ENCODE measurements at places on chromosomes 7 and 10.

GRCh38 chr10:42990016-42990720 is 86.7 kb upstream of the RET start:
- DNase-seq: no peak

DNA sequence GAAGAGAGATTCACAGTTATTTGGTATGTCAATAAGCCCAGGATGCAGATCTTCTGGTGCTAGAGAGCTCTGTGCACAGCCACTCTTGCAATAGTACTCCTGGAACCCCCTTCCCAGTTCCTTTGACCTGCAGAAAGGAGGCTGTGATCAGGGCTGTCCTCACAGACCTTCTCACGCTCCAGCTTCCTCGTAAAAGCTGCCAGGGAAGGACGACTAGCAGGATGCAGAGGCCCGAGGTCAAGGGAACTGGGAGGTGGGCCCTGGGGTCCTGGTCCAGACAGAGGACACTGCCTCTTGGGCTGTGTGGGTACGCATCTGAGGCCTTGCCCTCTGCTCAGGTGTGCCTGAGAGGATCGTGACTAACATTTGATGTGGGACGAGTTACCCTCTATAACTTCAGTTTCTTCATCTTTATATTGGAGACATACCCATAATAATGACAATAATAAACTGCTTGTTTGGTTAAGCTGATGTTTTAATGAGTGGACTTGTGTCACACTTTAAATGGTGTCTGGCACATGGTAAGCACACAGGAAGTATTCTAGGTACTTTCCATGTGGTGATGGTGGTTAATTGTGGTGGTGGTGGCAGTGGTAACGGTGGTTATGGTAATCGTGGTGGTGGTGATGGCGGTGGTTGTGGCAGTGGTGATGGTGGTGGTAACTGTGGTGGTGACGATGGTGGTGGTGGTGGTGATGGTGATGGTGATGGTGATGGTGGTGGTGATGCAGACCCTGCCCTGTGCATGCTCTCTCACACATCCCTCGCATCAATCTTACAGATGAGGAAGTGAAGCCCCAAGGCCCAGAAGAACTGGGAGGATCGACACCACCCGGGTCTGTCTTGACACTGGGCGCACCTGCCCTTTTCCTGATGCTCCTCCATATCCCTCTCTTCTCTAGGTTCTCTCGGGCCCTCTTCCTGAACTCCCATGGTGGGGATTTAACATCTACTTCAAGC is 235.2 kb upstream of the GRB10 start:
- DNase-seq: no peak

DNA sequence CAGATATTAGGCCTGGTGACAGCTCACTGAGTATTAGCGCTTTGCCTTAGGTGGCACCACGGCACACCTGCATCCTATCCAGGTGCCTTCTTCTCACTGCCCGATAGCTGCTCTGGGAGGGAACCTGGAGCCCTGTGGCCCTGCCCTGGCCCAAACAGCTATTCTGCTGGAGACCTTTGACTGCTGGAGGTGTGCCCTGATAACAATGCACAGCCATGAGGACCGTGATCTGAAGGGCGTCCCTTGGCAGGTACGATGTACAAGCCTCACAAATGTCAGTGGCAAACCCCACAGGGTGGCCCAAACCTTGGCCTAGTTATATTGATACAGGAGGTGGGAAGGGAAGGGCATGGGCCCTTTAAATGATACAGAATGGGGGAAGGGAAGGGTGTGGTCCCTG is 259.5 kb downstream of the GRID1 start:
- DNase-seq: no peak

GRCh38 chr10:124732931-124733570 is 11.1 kb downstream of the FAM53B start:
- DNase-seq: no peak

DNA sequence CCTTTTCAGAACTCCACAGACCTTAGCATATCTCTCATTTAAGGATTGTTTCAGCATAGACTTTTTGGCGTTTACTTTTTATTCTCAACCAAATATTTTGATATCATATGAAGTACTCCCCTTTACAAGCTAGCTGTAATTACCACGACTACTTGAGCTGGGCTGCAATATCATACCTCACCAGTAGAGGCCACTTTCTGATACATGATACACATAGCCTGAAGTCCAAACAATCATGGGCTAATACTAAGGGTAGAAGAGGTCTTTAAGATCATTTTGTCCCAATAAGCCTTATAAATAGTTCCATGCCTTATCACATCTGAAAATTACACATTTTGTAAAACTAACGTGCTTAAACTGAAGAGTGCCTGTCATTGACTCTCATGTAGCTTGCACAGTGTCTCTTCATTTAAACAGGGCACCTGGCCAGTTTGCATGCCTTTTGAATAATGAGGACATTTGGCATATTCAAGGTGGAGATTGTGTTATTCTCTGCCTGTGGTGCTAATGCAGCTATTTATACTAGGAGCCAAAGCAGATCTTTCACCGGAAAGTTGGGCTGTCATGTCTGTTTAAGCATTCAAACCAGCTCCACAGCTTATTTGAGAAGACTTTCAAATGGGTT is 403.7 kb upstream of the ZMIZ1 start:
- DNase-seq: no peak

DNA sequence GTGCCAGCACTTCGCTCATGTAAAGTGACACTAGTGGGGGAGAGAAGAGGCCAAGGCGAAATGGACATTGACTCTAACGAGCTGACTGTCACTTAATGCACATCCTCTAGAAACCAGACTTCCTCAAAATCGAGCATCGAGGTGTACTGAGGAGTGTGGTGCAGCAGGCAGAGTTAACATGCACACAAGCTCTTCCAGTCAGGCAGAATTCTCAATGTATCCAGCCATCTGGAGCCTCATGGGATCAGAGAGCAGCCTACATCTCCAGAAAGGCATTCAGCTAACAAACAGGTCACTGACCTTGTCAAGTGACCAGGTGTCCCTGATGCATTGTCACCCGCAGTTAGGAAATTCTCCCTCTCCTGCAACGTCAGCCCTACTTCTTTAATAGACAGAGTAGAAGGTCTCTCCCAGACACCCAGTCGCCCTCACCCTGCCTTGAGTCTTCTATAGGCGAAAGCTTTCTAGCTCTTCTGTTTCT is 259.8 kb upstream of the AOAH start:
- DNase-seq: no peak

DNA sequence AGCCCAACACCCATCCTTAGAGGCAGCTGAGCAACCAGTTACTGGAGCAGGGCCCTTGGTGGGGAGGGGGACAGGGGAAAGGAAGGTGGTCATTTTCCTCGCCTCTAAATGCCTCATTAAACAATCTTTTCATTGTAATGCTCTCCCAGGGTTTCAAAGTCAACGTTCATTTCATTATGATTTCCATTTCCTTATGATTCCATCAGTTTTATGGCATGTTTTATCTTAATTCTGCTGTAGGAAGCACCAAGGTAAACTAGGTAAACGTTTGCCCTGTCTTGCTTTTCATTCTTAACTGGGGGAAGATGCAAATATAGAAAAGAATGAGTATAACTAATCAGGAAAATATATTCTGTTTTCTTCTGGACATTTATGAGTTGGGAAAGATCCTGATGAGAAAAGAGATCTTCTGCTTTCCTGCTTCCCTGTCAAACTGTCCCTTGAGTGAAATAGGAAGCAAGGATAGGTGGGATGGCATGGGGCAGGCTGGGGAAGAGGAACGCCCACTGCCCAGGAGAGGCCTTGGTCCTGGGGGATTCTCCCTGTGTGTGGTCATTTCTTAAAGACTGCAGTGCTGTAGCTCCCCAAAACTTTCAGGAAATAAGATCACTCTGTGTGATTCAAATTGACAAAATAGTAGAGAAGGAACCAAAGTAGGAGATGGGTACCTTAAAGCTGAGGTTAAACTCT is 20.5 kb upstream of the TMEM236 start:
- DNase-seq: no peak

DNA sequence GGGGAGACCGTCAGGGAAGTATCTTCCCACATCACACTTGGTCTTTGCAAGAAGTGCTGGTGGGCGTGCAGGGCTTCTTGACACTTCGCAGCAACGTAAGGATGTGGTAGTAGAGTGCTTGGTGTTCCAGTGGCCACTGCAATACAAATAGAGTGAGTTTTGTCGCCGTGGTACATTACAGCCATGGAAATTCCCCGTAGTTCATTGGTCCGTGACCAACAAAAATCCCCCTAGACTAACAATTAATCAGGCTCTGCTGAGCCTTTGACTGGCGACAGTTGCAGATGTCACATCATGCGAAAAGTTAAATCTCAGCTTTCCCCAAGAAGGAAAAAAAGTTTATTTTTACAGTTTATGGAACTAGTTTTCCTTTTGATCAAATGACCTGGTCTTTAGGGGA is 134.7 kb downstream of the MGMT start:
- no peak for DNase-seq

DNA sequence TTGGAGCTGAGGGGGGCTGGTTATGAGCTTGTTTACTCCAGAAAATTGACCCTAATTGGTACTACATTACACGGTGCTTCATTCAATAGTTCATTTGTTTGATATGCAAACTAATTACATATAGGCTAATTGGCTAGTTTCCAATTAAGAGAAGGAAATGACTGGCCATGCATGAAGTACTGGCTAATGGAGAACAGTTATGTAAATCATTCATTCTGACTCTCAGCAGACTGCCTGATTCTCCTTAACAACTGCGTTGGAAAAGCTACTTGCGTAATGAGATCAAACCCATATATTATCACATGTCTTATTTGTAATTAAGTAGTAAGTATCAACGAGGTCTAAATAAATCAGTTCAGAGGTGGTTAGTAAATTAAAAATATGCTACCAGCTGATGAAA is 81.8 kb upstream of the CTTNBP2 start:
- no peak for DNase-seq

DNA sequence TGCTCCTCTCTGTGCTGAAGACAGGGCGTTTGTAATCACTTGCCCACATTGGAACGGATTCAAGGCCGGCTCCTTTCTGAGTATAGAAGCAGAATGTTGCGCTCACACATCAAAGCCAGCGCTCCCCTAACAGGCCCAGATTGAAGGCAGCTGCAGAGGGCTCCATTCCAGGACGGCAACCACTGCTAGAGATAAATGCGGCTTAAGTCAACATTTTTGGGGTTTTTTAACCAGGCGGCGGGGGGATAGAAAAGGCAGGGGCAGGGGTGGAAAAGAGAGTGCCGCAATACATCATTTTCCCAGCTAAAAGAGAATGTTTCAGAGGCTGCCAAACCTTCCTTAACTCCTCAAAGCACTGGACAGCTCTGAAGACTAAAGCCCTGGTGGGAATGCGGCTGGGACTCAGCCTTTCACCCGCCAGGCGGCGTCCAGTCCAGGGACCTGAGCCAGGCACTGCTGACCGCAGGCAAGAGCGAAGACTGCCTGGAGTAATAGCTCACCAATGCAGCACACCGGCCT is 189.6 kb downstream of the TNS3 start:
- DNase-seq: peak; percentile 30

DNA sequence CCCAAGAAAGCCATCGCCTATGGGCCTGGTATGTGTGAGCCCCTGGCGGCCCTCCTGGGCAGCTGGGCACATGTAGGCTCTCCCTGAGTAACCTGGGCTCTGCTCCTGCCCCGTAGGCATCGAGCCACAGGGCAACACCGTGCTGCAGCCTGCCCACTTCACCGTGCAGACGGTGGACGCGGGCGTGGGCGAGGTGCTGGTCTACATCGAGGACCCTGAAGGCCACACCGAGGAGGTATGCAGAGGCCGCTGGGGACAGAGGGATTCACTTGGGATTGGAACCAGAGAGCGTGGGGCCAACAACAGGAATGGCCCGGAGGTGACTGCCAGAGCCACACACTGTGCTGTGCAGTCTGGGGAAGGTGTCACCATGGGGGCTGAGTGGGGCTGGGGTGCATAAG is 7.3 kb downstream of the FLNC start:
- no peak for DNase-seq

- no peak for DNase-seq
These were observed 334.2 kb downstream of the ABCA13 start for GRCh38 chr7:48505466-48505865.

GRCh38 chr7:84422790-84423189 is 228.2 kb upstream of the SEMA3A start:
- DNase-seq: no peak

- DNase-seq: no peak
These were observed 26.6 kb downstream of the FAM3C start for GRCh38 chr7:121369462-121369861.

DNA sequence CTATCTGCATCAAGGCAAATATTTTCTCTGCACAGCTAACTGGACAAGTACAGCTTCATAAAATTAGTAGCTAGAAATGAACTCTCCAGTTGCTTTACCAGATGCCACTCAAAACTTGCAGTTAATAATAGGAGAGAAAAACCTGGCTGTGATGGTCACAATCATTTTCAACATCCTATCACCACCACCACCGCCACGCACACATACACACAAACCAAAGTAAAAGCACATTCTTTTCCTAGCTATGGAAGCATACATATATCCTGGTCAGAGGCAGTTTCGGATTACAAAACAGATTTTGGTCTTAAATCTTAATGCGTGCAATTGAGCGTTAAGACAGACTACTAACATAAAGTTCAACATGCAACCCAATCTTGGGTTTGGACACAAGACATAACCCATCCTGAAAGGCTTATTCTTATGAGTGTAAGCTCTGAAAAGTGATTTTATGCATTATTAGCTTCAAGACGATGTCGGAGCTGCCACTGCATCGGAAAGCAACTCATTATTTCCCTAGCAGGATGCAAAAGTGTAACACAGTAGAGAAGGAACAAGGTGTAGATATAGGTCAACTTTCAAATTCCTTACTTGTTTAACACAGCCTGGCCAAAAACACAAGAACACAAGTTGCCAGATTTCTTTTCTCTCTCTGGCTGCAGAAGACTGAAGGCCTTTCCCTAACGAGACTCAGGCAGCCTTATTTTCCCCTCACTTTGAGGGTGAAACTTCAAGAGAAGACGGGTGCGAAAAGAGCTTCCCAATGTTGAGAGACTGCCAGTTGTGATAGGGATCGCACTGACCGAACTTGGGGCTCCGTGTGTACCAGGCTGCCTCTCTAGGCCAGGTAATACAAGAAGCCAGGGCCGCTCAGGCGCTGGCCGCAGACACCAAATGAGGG is 1.2 kb downstream of the CACUL1 start:
- DNase-seq: no peak

- DNase-seq: no peak
These were observed 235.7 kb downstream of the AUTS2 start for GRCh38 chr7:69833964-69834363.

DNA sequence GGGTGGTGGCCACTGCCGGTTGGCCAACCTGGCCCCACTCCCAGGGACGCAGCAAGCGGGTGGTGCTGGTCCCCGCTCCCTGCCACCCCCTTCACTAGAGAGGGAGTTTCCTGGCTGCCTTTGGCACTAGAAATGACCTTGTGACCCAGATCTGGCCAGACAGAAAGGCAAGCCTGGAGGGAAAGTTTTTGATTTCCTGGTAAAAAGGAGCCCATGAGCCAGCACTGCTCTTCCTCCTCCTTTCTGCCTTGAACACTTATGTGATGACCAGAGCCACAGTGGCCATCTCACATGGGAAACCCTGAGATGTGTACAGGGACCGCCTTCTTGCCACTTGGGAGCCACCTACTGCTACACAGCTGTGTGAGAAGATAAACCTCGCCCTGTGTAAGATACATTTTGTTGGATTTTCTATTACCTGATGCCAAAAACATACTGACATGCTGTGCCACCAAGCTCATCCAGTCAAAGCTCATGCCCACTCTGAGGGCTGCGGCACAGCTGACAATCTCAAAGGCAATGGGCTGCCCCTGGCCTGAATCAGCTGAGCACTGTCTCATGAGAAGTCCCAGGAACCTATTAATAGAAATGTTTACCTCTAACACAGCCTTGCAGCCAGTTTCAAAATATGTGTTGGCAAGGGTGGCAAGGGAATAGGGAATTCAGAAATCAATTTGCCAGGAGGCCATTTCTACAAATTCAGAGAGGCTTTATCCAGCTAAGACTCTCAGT is 94.0 kb downstream of the CYTH3 start:
- DNase-seq: no peak

Data from GM04503 (cell line).